ENCODE measurements at places on chromosomes 3 and 15. TPM values are rescaled to one million over a fixed set of nuclear protein-coding genes. Genes with fewer than 3 reads are reported as not detected.

The PRSS50 gene
- not detected for total RNA-seq

The THBS1 gene
- total RNA-seq, result 6.3 TPM

The STRIT1 gene
- total RNA-seq, result not detected

The LRRC34 gene
- not detected for total RNA-seq

The DOCK3 gene
- total RNA-seq, result 4.2 TPM

The CSPG4 gene
- total RNA-seq, result 18.1 TPM

The TGM5 gene
- not detected for total RNA-seq

The SERPINI2 gene
- total RNA-seq, result 0.27 TPM

The CASR gene
- not detected for total RNA-seq

The ATP10A gene
- total RNA-seq, result 0.02 TPM

The CPNE9 gene
- 0.98 TPM for total RNA-seq

GRCh38 chr3:184380185-184380626 is 352 bp downstream of the CHRD start:
- no peak for DNase-seq

DNA sequence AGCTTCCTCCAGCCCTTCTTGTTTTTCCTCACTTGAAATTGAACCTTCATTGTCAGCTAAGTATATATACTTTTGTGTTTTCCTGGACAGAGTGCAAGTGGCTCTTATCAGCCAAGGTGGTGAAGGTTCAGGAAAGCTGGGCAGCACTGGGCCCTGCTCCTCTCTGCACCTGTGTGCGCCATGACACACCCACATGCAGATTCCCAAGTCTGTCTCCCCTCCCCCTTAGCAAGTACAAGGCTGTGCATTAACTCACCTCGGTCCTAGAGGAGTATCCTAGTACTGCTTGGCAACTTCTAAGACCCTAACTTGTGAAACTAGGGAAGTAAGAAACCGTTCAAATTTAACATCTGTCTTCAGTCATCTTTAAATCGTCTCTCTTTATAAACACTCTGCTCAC is 85.8 kb downstream of the SLC49A4 start:
- DNase-seq, result no peak

GRCh38 chr15:33309602-33310276 is 1.0 kb upstream of the RYR3 start:
- no peak for DNase-seq

- no peak for DNase-seq
Measured at GRCh38 chr3:156725682-156726081, 51.3 kb downstream of the TIPARP start.

- no peak for DNase-seq
Measured at GRCh38 chr3:38640661-38641452, 8.6 kb downstream of the SCN5A start.

GRCh38 chr15:39737196-39737550 is 45.5 kb downstream of the FSIP1 start:
- DNase-seq, result no peak

DNA sequence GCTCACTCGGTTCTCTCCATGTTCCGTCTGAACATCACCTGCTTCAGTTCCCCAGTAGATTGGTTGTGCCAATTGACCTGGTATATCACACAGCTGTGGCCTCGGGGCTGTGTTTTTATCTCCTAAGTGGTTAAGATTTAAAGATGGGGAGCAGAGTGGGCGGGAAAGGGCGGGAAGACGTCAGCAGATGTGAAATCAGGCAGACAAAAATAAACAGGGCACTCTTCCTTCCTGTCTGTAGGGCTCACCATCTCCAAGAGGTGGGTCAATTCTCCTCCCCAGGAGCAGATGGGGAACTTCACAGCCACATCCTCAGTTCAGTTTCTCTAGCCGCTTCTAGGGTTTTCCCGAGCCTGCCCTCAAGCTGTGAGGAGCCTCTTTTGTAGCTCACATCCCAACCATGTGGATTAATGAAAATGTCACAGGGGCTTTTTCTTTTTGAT is 26.8 kb upstream of the LIMD1 start:
- DNase-seq, result no peak

GRCh38 chr3:194003114-194004057 is 132.6 kb upstream of the HES1 start:
- peak; percentile 71 for DNase-seq

GRCh38 chr3:69650066-69650419 is 89.2 kb upstream of the MITF start:
- DNase-seq, result no peak

DNA sequence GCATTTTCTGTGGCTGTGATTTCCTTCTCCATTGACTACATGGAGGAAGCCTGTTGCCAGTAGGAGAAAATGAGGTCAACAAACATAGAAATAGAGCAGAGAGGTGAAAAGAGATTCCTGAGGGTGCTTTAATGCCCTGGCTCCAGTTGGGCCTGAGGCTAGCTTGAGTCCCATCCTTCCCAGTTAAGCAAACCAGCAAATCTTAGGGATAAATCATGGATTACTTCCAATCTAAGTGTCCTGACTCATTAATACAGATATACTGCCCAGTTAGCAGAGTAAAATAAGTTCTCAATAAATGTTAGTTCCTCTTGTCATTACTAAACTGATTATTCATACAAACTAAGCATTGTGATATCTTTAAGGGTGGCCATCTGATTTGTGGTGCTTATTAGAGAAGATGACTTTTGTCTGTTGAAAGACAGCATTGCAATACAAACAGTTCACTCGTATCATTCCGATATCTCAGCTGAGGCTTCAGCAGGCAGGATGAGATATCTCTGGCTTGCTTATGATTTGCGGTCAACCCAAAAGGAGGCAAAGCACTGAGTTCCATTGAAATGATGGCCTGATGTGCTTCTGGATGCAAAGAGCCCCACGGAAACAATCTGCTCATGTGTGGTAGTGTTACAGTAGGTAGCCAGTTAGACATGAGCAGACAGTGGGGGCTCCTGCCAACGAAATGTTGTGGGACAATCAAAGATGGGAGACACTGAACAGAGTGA is 6.6 kb upstream of the STARD5 start:
- DNase-seq, result no peak

- DNase-seq, result no peak
Measured at GRCh38 chr3:45705839-45706808, 16.9 kb downstream of the SACM1L start.

DNA sequence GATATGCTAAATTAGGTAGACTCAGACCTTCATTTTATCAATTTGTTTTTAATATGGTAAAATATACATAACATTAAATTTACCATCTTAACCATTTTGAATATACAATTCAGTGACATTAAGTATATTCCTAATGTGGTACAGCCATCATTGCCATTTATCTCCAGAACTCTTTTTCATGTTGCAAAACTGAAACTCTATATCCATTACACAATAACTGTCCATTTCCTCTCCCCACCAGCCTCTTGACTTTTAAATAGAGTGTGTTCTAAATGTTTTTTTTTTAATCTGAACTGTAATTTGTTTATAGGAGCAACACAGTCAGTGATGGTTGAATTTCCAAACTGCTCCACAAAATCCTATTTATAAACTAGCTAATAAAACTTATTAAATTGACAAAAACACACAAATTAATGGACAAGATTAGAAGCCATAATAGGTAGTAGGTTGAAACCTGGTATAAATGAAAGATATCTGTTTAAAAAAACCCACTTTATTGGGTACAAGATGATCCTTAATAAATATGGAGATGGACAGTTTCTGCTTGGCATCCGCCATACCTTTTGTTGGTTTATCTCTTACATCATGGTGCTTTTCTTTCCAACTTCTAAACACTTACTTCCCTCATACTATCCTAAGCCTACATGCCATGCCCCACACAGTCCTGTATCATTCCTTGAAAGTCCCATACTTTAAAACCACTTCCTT is 142.4 kb downstream of the ZPLD1 start:
- DNase-seq, result no peak

- DNase-seq, result peak; percentile 24
Measured at GRCh38 chr15:23467110-23467600, 20.1 kb upstream of the GOLGA6L2 start.

DNA sequence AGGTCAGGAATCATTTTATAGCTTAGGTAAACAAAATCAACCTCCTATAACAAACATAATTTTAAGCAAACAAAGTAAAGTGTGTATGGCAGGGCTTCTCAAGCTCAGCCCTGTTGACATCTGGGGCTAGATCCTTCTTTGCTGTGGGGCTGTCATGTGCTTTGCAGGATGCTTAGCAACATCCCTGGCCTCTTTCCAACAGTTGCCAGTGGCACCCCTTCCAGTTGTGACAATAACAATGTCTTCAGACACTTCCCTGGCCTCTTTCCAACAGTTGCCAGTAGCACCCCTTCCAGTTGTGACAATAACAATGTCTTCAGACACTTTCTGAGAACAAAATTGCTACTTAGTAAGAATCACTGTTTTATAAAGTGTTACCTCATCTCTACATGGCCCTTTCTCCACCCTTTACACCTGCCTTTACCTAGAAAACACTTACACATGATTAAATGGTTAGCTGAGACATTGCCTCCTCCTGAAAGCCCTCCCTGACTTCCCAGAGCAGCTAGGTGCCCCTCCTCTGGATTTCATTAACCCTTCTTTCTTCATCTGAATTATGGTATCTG is 194.0 kb upstream of the LMCD1 start:
- DNase-seq, result no peak

GRCh38 chr3:30539772-30540171 is 66.6 kb upstream of the TGFBR2 start:
- no peak for DNase-seq

GRCh38 chr3:72338082-72338941 is 509.9 kb downstream of the SHQ1 start:
- DNase-seq, result peak; percentile 12

DNA sequence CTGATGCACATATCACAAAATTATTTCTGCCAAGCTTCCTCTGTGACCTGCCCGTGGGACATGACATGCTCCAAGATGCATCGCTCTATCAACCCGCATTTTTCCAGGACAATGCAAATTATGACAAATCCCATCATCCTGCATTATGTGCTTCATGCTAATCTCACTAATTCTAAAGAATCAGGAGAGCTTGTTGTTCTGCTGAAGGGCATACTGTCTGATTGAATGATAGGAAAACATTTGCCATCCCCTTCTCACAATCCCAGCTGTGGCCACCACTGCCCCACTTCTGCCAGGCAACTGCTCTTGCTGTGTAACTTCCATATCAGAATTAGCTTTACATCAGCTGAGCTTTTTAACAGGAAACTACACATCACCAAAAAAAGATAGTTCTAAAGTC is 203.5 kb upstream of the NANOGP8 start:
- no peak for DNase-seq

DNA sequence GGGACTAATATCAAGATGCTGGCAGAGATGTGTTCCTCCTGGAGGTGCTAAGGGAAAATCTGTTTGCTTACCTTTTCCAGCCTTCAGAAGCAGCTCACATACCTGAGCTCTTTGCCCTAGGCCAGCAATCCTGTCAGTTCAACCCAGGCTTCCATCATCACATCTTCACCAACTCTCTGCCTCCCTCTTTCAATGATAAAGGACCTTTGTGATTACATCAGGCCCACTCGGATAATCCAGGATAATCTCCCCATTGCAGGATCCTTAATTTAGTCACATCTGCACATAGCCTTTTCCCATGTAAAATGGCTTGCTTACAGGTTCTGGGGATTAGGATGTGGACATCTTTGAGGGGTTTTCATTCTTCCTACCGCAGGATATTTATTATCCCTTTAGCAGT is 58.3 kb downstream of the NSUN3 start:
- no peak for DNase-seq

DNA sequence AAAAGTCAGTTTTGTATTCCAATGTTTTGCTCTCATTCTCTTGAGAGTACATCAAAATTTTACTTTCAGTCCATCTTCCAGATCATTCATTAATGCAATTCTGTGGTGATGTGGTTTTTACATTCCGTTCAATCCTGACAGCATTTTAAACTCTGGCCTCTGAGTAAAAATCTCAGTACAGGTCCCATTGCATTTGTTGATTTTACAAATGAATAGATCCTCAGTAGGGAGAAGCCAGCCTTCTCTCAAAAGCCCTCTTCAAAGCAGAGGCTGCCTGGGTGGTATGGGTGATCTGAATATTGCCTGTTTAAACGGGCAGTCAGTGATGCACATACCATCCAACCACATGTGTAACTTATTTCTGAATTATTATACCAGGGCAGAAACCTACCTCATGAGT is 72.5 kb upstream of the TSC22D2 start:
- no peak for DNase-seq

DNA sequence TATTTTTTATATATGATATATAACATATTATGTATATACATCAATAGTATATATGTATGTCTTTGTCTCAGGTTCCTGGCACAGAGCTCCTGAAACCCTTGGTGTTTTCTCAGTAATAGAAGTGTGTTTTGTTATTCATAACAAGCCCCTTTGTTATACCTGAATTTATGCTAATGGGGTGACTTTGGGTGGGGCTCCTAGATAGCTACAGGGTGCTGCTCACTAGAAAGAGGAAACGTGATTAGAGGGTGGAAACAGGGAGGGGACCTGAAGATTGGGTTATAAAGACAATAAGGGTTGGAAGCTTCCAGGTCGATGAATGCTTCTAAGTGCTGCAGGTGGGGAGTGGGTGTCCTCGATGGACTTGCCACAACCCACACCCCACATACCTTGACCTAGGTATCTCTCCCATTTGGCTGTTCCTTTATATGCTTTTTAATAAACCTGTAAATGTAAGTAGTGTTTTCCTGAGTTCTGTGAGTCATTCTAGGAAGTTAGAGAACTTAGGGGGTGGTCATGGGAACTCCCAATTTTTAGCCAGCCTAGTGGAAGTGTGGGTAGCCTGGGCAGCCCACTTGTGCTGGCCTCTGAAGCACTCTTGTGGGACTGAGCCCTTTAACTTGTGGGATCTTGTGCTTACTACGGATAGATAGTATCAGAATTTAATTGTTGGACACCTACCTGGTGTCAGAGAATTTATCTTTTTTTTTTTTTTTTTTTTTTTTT is 36.9 kb upstream of the C15orf39 start:
- no peak for DNase-seq

DNA sequence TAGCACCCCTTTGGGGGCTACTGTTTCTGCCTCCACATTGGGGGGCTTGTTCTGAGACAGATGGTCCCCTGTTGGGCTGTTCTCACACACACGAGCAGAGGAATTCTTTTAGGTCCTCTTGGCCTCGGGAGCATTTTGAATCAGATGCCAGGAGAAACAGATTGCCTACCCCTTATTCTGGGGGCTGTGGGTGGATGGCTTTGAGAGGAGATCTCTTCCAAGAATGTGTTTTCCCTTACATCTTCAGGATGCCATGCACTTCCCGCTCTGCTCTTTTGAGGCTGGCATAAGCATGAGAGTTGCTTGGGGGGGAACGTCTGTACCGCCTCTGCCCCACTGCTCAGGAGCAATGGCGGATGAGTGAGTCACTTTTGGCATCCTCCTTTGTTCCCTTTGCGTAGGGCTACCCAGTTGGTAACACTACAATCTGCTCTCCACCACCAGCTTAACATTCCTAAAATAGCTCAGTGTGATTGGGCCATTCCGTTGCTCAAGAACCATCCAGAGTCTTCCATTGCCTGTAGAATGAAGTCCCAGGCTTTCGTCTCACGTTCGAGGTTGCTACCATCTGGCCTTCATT is 154.4 kb downstream of the RPLP1 start:
- no peak for DNase-seq

DNA sequence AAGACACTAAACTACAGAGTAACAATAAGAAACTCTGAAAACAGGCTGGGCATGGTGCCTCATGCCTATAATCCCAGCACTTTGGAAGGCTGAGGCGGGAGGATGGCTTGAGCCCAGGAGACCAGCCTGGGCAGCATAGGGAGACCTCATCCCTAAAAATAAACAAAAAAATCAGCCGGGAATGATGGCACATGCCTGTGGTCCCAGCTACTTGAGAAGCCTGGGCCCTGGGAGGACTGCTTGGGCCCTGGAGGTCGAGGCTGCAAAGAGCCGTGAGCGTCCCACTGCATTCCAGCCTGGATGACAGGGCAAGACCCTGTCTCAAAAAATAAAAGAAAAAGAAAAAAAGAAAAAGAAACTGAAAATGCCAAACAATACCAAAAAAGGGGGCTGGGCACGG is 55.4 kb downstream of the TMCC1 start:
- DNase-seq, result no peak

GRCh38 chr3:56923526-56924224 is 121.9 kb upstream of the ARHGEF3 start:
- peak; percentile 18 for DNase-seq
